ENCODE measurements at places on chromosomes 7 and 10. TPM values are rescaled to one million over a fixed set of nuclear protein-coding genes. Genes with fewer than 3 reads are reported as not detected.

The LDB3 gene
- 0.08 TPM for total RNA-seq

DNA sequence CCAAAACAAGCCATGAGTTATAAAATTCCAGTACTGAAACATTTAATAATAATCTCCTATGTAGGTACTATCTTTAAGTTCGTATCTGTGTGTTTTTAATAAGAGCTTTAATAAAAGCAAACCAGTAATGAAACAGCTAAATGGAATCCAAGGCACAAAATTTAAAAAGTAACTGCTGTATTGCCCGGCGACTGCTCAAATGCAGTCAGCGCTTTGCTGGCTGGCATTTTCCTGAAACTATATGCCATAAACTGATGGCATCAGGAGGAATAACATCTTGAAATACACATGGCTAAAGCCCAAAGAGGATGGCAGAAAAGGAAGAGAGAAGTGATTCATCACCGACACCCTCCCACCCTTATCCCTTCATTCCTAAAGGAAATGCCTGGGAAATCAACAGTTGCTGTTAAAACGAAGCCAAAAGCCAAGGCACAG, 133.1 kb downstream of the CUBN start:
- no peak overlapping the region for H3K27ac ChIP-seq
- no peak overlapping the region for H3K4me3 ChIP-seq
- H3K27me3 ChIP-seq = no peaks in the 10 kb centered on the region
- DNase-seq = no peak

DNA sequence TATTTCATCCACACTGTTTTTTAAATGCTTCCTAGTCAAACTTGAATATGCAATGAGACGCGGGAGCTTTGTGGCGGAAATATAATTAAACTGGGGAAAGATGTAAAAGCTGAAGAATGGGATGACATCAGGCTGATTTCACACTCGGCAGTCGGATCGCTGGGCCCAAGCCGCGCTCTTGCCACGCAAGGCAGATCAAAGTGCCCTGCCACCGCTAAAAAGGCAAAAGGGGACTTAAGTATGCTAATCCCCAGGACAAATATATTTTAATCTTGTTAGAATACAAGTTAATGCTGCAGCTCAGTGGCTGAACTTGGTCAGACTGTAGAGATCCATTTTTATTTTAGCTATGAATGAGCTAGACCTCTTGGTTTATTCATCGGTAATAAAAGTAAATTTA, 13.8 kb downstream of the EN2 start:
- H3K4me3 ChIP-seq = no peak overlapping the region
- DNase-seq = no peak
- H3K27ac ChIP-seq = no peak overlapping the region
- H3K4me1 ChIP-seq = peaks cover 2% of the 10 kb centered on the region
- H3K27me3 ChIP-seq = peaks cover 30% of the 10 kb centered on the region
- no peaks in the 10 kb centered on the region for H3K36me3 ChIP-seq

- H3K27me3 ChIP-seq = no peaks in the 10 kb centered on the region
- H3K27ac ChIP-seq = no peak overlapping the region
- H3K36me3 ChIP-seq = no peaks in the 10 kb centered on the region
- H3K4me3 ChIP-seq = no peak overlapping the region
- H3K4me1 ChIP-seq = peaks cover 93% of the 10 kb centered on the region
Observed at GRCh38 chr10:72257051-72257892, 16.5 kb upstream of the DDIT4 start.

The NUTM2D gene
- 4.9 TPM for total RNA-seq

The NAT16 gene
- not detected for total RNA-seq

DNA sequence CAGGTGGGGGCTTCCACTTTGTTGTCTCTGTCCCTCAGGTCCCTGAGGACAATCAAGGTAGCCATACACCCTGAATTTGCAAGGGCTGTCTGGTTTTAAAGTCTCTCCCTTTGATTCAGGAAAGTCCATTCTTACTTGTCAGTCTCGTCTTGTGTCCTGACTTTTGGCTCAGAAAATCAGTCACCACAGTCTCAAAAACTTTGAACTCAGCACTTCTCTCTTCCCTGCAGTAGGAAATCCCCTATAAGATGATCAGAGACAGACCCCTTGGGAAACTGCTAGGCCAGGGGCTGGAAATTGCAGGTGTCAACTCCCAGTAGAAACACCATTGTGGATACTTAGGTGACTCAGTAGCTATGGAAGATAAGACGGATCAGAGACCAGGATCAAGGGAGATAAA, 73.1 kb downstream of the CDC123 start:
- H3K4me3 ChIP-seq = no peak overlapping the region
- no peak overlapping the region for H3K27ac ChIP-seq
- no peak for DNase-seq

DNA sequence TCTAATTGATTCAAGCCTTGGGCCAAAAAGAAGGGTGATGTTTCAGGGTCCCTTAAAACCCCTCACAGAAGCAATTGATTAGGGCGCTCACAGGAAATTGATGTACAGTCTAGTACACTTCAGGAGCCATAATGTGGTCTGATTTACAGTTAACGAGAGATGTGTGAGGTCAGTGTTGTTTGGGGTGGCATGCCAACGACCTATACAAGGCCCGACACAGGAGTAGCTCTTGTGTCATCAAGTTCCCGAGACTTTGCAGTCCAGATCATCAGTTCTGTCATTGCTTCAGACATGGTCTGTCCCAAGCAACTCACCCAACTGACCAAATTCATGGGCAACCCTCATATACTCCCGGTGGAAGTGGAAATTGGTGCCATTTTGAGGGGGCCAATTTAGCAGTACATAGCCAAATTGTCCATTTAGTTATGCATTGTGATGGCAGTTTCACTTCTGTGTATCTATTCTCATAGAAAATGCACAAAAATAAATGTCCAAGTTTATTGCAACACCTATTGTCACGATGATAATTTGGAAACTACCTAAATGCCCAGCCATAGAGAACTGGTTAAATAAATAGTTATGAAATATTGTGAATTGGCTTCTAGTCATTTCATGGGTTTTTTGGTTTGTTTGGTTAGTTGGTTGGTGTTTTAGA, 18.0 kb upstream of the ARID5B start:
- H3K4me3 ChIP-seq = no peak overlapping the region
- no peak overlapping the region for H3K27ac ChIP-seq
- H3K27me3 ChIP-seq = no peaks in the 10 kb centered on the region
- DNase-seq = no peak

- no peaks in the 10 kb centered on the region for H3K27me3 ChIP-seq
- no peak overlapping the region for H3K4me3 ChIP-seq
- H3K27ac ChIP-seq = no peak overlapping the region
- H3K4me1 ChIP-seq = no peaks in the 10 kb centered on the region
- DNase-seq = no peak
Observed at GRCh38 chr7:126774077-126774476, 478.7 kb downstream of the GRM8 start.

The ATP6V0A4 gene
- not detected for total RNA-seq

DNA sequence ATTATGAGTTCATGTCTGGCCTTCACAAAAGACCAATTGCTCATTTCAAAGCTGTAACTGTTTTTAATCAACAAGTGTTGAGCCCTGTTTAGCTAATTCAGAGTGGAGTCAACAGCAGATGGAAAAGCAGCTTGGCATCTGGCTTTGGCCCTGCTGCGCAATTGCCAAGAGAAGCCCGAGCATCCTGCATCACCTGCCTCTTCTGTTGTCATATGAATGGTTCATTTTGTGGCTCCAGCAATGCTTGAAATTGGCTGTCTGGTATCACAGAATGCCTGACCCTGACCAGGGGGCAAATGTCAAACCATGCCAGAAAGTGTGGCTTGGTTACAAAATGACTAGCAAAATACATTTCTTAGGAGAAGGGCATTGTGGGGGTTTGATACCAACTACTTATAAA, 296.5 kb upstream of the PHF14 start:
- H3K4me1 ChIP-seq = no peaks in the 10 kb centered on the region
- H3K4me3 ChIP-seq = no peak overlapping the region
- no peaks in the 10 kb centered on the region for H3K27me3 ChIP-seq
- H3K36me3 ChIP-seq = no peaks in the 10 kb centered on the region
